Aorta (tissue), 5 donors: ENCODE measurements at places on chromosomes 11 and 22.

DNA sequence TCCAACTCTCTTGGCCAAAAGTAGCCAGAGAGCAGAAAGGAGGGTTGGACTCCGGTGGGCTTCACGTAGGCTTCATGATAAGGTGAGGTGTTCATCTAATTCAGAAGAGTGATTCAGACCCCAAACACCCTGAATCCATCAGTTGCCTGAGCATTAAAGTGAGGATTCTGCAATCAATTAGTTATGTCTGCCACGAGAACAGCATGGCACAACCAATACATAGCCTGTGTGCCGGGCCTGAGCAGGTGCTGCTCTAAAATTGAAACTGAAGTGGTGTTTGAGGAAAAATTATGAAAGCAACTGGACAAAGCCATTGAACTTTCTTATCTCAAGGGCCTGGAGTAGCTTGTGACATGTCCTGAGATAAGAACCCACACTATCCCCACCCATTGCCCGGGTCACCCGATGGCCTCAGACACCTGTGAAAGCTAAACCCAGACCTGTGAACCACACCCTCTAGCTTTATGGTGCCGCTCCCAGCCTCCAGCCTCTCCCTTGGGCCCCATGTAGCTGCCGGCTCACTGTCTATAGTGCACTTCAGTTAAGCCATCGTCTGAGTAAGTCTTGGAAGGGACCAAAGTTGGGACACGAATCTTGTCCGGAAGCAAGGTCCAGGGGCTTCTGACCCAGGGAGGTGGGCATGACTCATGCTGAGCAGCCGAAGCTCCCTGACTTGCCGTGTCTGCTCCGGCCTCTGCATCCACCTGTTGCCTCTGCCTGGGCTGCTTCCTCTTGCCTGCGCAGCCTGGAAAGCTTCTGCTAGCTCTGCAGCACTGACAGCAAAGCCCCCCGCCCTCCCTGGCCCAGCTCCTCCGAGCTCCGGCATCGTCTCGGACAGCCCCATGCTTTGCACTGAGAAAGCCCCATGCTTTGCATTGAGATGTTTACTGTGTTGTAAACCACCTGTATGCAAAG, 5.7 kb upstream of the MYEOV start:
- no peaks in the 10 kb centered on the region for H3K27me3 ChIP-seq
- no peak overlapping the region for H3K4me3 ChIP-seq
- H3K36me3 ChIP-seq, result no peaks in the 10 kb centered on the region
- no peak overlapping the region for H3K27ac ChIP-seq
- DNase-seq, result no peak
- no peaks in the 10 kb centered on the region for H3K4me1 ChIP-seq

DNA sequence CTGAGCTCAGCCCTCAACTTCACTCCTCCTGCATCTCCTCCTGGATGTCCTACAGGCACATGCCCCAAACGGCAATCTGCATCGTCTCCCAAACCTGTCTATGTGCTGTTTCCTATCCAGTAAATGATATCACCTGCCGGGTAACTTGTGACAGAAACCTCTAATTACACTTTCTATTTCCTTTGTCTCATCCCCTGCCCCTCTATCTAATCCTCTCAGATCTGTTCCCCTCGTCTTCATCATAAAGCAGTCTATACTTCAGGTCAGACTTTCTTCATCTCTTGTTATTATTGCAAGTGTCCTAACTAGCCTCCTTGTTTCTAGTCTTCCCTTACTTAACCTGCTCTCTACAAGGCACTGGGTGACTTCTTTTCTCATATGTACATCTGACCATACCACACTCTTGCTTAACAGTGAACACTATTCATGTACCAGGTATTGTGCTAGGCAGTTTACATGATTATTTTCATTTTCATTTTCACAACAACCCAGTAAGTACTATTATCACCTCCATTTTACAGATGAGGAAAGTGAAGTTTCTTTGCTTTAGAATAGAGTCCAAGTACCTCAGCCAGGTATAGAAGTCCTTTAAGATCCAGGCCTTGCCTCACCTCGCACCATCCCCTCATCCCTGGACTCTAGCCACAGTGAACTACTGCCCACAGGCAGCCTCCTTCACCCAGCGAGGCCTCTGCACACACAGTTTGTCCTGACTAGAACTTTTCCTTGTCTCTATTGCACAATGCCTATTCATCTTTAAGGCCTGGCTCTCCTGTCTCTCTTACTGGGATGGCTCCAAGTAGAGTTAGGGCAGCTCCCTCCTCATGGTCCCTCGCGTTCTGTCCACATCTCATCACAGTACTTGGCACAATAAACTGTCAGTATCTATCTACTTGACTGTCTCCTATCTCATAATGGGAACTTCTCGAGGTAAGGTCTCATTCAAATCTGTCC, 22.1 kb upstream of the UCP3 start:
- H3K27ac ChIP-seq, result no peak overlapping the region
- no peak overlapping the region for H3K4me3 ChIP-seq
- H3K4me1 ChIP-seq, result no peaks in the 10 kb centered on the region
- H3K36me3 ChIP-seq, result peaks cover 14% of the 10 kb centered on the region

DNA sequence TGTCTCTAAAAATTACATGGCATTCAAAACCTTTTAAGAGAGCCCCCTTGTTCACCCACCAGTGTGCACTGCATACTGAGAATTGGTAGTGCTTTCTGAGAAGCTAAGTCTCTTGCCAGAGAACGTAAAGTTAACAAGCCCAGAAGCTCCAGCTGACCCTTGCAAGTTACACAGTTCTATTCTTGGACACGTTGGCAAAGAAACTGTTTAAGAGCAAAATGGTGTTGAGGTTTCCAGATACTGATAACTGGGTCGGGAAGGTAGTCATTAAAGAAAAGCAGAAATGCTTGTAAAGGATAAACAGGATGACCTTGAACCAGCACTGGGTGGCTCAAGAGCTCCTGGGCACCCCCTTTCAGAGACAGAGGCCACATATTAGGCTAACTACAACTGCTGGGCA, 284.8 kb downstream of the CADM1 start:
- no peak overlapping the region for H3K27ac ChIP-seq
- no peaks in the 10 kb centered on the region for H3K4me1 ChIP-seq
- no peak for DNase-seq
- H3K36me3 ChIP-seq, result peaks cover 2% of the 10 kb centered on the region
- no peaks in the 10 kb centered on the region for H3K27me3 ChIP-seq
- H3K4me3 ChIP-seq, result no peak overlapping the region

DNA sequence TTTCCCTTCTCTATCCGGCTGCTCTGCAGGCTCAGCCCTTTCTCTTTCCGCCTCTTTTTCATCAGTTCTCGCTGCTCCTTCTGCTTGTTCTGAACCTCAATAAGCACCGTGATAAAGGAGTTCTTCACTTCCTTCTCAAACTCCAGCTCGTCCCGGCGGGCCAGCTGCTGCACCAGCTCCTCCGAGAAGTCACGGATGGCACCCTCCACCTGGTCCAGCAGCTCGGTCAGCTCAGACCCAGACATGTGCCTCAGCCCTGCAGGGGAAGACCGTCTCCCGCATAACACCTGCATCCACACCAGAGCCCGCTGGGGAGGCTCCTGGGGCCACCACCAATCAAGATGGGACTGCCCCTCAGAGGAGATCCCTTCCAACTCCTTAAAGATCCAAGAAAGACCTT, 40.2 kb downstream of the FEZ1 start:
- no peak overlapping the region for H3K27ac ChIP-seq
- H3K4me3 ChIP-seq, result no peak overlapping the region
- no peaks in the 10 kb centered on the region for H3K4me1 ChIP-seq
- H3K36me3 ChIP-seq, result peaks cover 2% of the 10 kb centered on the region
- no peaks in the 10 kb centered on the region for H3K27me3 ChIP-seq
- no peak for DNase-seq
